Stimulated activated CD8-positive, alpha-beta memory T cell treated with anti-CD3 and anti-CD28 coated beads, Interleukin-2, amount 100 ng/mL, for 1 hour (primary cell): ENCODE measurements at places on chromosomes 16 and 17.

GRCh38 chr17:81432941-81433340, 37.7 kb downstream of the BAHCC1 start:
- no peak for DNase-seq

DNA sequence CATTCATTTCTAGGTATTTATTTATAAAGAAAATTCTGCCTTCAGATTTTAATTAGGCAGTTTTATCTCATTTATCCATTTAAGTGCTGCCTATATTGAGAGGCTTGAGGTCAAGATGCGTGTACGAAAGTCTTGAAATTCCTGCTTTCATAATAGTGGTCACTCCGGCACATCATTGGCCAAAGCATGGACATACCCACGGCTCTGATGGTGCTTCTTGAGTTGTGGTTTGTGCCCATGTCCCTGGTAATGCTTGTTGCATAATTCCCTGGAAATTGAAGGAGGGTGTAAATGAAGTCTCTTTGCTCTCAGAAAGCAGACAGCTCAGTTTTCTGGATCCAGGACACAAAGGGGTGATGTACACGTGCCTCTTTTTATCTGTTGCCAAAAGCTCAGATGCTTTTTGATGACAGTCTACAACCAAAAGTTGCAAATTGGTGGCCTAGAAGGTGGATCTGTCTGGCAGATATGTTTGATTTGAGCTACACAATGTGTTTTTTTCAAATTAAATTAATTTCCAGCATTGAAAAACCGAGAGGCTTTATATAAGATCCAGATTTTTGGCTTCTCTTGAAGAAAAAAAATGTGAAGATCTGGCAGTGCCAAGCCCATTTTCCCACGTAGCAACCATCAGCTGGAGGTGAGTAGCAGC, 94.4 kb downstream of the SHISA9 start:
- no peak for DNase-seq

- DNase-seq: no peak
Observed at GRCh38 chr17:861364-861763, 79.2 kb downstream of the MRM3 start.

DNA sequence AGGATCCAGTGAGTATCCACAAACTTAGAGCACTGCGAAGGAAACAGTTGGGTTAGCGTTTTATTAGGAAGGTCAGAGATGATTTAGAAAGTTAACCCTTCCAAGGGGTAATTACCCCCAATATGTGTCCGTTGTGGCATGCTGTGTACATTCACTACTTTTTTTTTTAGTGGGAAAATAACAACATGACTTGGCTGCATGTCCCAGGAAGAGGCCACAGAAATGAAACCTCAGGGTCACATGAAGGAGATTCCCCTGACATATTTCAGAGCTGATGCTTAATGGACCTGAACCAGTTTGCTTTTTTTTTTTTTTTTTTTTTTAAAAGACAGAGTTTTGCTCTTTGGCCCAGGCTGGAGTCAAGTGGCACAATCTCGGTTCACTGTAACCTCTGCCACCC, 167.5 kb downstream of the PRKCA start:
- DNase-seq: no peak
